AG10803 (cell line): ENCODE measurements at places on chromosomes 6 and 20.

GRCh38 chr20:62420846-62421715 is 6.3 kb downstream of the RBBP8NL start:
- no peak for DNase-seq

DNA sequence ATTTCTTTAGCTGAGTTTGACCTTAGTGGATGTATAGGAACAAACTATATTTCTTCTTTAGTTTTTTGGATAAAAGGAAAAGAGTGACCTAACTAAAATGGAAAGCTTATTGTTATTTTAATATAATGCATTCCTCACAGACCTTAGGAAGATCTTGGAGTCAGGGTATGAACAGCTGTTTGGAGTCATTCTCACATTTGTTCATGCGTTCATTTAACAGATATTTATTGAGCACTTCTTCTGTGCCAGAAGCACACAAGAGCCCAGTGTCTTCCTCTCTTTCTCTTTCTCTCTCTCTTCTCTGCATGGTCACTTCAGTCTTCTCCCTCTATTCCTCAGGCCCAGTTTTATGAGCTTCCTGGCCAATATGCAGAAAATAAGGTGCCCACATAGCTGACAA is 744.0 kb upstream of the MAP3K7 start:
- no peak for DNase-seq

DNA sequence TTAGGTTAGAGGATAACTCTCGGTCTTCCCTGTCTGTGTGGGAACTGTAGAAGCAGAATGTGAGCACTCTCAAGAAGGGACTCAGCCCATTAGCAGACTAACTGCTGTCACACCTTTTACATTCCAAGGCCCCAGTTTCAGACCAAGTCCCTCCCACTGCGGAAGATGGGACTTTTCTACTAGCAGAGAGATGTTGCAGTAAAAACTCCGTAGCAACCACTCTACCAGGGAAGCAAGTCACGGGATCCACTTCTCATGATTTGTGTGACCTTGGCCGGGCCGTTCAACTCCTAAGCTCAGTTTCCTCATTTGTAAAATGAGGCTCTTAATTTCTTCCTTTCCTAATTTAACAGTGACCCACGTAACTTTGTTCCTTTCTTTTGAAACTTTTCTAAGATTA is 77.1 kb upstream of the SLC4A11 start:
- DNase-seq, result no peak

- DNase-seq, result no peak
Observed at GRCh38 chr20:62831854-62832211, 15.0 kb downstream of the COL9A3 start.

DNA sequence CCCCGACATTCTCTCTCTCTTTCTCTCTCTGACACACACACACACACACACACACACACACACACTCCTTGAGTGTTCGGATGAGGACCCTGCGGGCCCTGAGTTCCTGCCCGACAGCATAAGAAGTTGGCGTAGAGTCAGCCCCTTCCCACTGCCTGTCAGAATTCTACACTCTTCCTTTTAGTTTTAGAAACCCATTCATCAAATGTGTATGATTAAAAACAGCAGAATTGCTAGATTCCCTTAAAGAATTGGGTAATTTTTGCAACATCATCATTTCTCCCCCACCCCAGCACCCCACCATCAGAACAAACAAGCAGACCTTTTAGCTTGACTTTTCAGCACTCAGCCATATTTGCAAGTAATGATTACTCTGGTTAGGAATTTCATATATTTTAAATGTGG is 322.8 kb downstream of the FARS2 start:
- peak; percentile 93 for DNase-seq

DNA sequence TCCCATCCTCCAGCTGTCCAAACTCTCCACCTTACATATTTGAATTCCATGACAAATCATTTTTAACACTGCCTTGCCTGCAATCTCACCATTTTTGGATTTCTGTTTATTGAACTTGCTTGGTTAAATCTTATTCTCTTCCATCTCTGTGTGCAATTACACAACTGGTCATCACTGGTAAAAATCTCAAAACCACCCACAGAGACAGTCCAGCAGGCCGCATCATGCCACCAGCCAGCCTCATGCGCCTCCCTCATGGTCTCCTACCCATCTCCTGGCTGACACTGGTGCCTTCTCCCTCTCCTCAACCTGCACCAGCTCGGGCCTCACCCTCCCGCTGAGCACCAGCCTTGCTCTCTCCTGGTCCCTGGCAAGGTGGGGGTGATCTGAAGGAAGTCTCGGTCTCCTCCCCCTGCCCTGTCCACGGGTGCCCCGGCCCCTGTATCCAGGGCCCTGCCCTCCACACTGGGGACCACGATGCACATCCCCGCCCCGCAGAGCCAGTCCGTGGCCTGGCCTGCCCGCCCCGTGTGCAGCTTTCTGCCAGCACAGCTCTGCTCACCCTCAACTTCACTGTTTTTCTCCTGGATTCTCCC is 92.0 kb downstream of the THBS2 start:
- DNase-seq, result no peak

DNA sequence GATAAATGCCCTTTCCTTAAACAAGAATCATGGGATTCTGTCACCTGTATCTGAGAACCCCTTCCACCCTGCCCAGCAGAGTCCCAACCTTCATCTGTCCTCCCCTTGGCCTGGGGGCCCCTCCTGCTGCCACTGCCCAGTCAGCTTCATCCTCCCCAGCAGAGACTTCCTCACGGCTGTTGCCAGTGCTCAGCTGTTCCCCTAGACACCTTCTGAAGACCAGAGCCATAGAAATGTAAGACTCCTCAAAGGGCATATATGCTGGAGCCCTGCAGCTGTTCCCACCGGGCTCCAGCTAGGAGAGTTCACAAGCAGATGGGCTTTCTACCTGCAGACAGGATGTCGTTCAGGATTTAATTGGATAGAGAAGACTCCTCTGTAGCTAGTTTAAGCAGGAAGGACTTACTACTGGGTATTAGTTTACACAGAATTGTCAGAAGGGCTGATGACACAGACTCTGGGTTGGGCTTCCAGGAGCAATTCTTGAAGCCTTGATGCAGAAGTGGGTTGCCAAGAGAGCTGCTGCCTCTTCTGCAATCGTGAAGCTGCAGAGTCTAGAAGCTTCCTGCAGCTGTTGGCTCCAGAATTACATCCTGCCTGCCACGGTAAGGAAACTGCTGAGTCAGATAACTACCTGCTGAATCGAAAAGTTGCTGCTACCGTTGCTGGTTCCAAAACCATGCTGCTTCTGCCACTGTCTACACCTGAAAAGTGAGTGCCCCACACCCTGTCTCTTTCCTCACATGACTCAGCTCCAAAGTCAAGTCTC is 57.1 kb upstream of the MLN start:
- DNase-seq, result peak; percentile 63

- peak; percentile 1 for DNase-seq
Observed at GRCh38 chr6:155832596-155832995, 377.0 kb upstream of the NOX3 start.

DNA sequence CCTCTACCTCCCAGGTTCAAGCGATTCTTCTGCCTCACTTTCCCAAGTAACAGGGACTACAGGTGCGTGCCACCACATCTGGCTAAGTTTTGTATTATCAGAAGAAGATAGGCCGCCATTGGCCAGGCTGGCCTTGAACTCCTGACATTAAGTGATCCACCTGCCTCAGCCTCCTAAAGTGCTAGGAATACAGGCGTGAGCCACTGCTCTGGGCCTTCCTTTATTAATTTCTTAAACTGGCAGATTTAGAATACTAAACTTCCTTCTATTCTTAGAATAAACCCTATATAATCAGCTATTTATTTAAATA is 86.6 kb downstream of the HFE start:
- DNase-seq, result no peak

GRCh38 chr6:4320860-4321259 is 185.5 kb upstream of the ECI2 start:
- DNase-seq, result peak; percentile 93

- DNase-seq, result no peak
Observed at GRCh38 chr6:166611631-166612030, 15.4 kb downstream of the RPS6KA2 start.

DNA sequence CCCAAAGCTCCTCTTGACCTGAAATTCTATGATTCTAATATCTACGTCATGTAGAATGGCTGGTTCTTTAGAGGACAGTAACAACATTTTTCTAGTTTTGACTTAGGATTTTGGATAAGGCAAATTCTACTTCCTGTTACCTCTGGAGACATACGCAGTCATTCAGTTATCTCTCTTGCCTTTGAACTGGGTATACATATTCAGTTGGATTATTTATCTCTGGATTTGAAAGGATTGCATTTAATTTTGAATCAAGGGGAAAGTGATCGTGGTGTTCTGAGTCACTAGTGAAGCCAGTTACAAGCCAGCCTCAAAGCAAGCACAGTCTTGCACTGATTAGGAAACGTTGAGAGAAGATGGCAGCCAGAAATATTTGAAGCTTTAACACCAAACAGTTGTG is 35.3 kb upstream of the BCAS1 start:
- DNase-seq, result no peak

DNA sequence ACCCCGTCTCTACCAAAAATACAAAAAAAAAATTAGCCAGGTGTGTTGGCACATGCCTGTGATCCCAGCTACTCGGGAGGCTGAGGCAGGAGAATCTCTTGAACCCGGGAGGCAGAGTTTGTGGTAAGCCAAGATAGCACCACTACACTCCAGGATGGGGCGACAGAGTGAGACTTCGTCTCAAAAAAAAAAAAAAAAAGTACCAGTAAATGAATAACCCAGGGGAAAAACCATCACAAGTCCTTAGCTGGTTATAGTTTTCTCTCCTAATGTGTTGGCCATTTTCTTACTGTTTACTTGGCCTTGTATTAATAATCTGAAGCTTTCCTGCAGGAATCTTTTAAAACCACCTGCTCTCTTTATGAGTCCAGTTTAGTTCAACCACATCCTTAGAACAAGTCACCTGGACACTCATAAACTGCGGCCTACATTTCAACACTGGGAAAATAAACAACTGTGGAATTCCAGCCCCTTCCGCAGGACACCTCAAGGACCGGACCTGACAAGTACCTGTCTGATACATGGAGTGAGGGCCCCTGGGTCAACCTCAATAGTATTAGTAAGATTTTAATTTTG is 102.6 kb downstream of the ATP9A start:
- no peak for DNase-seq

- peak; percentile 58 for DNase-seq
Observed at GRCh38 chr6:37283268-37283667, 25.3 kb upstream of the TMEM217 start.

DNA sequence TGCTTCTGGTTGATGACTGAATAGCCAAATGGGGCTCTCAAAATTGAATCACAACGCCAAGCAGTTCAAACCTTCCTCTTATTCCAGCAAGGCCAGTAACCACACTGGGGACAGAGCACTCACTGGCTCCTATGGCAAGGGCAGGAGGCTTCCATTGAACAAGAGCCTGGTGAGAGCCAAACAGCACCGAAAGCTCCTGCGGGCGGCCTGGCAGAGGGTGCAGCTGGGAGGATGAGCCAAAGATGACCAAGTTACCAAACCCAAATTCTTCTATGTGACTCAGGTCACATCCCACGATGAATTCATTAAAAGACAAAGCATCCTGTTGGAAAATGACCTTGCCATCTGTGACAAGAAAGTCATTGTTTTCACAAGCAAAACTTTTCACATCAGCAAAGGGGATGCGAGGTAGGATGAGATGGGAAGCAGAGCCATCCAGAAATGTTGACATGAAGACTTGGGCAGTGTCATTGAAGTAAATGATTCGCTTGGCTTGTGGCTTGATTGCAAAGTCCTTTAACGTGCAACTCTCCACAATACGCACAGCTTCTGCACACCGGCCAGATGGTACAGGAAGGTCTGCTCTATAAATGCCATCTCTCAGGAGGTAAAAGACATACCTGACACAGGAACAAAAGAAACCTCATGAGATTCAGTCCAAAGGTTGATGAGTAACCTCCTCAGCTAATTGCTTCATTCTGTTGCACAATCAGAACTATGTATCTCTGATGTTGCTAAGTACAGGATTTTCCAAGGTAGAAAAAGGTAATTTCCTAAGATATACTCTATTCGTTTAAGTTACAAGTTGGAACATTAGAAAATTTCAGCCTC is 36.3 kb downstream of the ROS1 start:
- no peak for DNase-seq

DNA sequence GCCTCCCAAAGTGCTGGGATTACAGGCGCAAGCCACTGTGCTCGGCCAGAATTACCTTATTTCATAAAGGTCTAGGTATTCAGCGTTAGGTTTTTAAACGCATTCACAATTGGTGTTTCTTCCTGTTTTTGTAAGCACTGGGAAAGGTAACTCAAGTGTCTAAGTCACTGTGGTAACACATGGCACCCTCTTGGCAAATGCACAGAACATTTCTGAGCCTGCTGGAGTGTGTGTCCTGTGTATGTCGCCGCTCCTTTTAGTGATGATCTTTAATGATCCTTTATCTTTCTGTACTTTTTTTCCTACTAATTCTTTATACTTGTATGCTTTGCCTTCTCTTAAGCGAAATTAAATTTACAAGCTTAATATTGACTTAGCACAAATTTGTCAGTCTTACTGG is 263.0 kb downstream of the ARID1B start:
- no peak for DNase-seq

- DNase-seq, result peak; percentile 27
Observed at GRCh38 chr6:141764388-141764787, 368.3 kb upstream of the GJE1 start.

- DNase-seq, result peak; percentile 13
Observed at GRCh38 chr6:44621846-44622245, 234.3 kb downstream of the CDC5L start.

DNA sequence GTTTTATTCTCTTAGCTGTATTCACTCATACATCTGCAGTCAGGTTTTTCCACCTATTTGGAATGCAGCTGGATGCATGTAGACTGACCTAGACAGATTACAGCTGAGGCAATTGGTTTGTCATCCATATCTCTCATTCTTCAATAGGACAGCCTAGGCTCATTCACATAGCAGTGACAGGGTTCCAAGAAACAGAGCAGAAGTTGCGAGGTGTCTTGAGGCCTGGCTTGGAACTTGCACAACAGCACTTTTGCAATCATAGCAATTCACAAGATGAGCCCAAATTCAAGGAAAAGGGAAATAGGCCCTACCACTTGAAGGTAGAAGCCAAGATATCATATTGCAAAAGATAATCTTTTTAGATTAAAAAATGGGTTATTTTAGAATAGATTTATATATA is 508.9 kb upstream of the JAG1 start:
- peak; percentile 42 for DNase-seq

- no peak for DNase-seq
Observed at GRCh38 chr6:161152907-161153662, 120.8 kb downstream of the AGPAT4 start.

- DNase-seq, result peak; percentile 56
Observed at GRCh38 chr6:128208851-128209580, 308.2 kb upstream of the THEMIS start.

DNA sequence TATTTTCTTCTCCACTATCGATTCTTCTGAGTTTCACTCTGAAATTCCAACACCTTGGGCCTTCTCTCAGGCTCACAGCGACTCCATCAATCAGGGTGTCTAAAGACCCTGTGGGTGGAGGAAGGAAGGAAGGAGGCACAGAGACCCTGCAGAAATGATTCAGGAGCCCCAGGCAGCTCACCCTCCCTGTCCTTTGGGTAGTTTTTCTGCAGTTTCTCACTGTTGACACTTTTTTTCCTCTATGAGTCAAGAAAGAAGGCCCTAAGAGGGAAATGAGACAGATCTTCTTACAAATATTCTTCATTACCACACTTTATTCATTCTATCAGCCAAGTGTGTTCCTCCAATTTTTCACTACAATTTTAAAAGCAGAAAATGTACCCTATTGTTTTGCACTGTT is 34.2 kb upstream of the TBXT start:
- DNase-seq, result no peak

- DNase-seq, result peak; percentile 59
Observed at GRCh38 chr6:118283766-118284165, 264.3 kb upstream of the PLN start.

- DNase-seq, result no peak
Observed at GRCh38 chr6:145047891-145048290, 687.4 kb downstream of the EPM2A start.

GRCh38 chr6:143233554-143234285 is 173.0 kb downstream of the AIG1 start:
- no peak for DNase-seq
